Motor neuron (in vitro differentiated cells): ENCODE measurements at places on chromosomes 2 and 18. TPM values are rescaled to one million over a fixed set of nuclear protein-coding genes. Genes with fewer than 3 reads are reported as not detected.

- no peak for ATAC-seq
Measured at GRCh38 chr18:48195787-48196186, 213.4 kb downstream of the ZBTB7C start.

- ATAC-seq = no peak
Measured at GRCh38 chr2:171706152-171706803, 19.0 kb downstream of the DYNC1I2 start.

- no peak for ATAC-seq
Measured at GRCh38 chr2:210376694-210377093, 61.7 kb upstream of the MYL1 start.

DNA sequence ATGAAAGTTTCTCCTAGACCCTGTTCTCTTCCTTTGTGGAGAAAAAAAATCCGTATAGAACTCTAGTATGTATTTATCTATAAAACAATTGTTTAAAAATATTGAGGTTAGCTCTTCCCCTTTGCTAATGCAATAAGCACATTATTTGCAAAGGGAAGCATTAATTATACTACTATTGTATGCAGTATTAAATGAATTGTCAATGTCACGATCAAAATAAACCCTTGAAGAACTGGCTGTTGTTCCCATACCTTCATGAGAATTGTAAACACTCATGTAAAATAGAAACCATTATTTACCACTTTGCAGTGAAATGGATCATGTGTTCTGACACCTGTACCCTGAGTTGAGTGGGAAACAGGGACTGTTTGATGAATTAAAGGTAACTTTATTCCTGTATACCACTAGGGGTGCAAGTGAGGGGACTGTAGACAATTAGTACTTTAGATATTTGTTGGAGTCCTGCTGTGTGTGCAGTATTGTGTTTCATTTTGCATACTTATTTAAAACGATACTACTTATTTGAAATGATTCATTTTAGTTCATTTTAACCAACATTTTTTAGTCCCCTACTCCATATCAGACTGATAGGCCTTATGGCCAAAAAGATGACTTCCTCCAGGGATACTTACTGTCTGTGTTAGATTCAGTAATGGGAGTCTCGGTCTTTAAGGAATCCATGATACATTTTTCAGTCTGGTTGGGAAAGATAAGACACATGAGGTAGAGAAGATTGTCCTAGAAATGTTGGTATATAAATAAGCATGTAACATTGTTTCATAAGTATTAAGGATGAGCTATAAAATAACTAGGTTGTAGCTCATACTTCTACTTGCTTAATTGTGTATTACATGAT is 7.9 kb downstream of the PKP4 start:
- ATAC-seq = no peak

DNA sequence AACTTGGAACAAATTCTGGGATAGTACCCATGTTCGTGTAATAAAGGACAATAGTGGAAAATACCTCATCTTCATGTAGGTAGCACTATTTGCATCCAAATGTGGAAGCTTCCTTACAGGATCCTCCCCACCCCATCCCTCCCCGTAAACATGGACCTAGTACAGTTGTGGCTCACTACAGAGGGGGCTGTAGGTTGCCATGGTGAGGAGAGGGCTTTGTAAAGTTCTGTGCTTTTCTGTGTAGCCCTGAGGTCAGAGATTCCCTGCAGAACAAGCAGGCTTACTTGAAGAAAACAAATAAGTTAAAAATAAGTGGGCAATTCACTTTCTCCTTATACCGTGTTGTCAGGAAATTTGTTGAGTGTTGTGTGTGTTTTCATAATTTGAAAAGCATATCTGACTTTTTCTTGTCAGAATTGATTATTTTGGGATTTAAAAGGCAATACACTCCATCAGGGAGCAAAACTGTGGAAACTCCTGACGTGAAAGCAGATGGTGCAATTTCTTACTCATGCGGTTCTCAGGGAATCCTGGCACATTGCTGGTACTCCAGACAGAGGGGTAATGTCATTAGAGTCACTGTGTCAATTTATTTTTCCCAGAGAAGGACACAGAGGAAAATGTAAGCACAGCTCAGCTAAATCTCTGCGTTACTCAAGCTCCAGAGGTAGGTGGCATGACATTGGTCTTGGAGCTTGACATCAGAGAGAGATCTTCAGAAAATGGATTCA is 174.2 kb upstream of the LHCGR start:
- ATAC-seq = peak; percentile 48

DNA sequence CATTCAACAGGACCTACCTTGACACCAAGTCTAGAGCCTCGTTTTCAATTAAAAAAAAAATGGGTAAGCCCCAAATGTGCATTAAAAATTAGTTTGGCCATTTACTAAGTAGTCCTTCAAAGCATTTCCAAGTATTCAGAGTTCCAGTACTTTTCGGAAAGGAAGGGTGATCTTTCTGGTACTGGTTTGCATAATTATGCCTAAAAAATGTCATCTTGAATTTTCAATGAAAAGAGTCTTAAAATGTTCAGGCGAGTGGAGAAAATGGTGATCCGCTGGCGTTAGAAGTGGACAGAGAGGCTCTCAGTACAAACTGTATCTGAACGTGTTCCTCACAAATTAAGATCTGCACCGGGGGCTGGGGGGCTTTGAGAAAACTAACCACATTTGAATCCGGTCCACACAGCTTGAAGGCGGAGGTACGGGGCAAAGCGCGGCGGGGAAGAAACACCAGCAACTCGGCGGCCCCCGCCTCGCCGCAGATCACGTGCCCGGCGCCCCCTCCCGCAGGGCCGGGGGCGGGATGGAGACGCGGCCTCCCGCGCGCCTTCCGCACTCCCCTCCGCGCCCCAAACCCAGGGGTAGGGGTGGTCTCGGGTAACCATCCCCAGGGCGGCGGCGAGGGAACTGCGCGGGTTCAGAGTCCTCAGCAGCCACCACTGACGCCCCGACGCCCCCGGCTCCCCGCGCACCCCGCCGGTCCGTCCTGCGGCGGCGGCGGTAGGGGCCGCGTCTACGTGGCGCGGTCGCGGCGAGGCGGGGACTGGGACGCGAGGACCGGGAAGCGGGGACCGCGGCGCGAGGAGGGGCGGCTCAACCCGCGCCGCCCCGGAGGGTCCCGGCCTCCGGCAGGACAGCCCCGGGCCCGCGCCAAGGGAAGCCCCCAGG is 564 bp downstream of the LPIN2 start:
- ATAC-seq = peak; percentile 54

DNA sequence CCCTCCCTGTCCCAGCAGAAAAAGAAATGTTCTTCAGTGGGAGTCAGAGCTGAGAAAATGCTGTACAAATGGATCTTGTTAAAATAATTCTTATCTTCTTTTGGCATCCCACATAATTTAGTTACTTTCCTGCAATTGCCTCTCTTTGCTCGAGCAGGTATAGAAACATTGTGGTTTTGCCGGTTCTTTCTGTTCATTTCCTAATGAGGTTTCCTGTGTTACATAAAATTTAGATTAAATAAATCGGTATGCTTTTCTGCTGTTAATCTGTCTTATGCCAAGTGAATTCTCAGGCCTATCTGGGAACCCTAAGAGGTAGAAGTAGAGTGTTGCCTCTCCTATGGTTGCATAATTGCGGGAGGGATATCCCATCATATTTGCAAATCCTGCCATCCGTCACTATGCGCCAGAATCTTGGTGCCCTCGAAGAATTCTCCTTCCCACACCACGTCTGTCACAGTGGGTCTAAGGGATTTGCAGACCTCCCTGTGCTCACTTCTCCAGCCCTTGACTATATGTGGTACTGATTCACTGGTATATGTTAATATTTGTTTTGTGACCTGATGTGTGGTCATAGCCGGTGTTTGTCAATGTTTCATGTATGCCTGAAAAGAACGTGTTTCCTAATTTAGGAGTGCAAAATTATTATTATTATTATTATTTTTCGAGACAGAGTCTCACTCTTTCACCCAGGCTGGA is 12.2 kb upstream of the HDAC4 start:
- ATAC-seq = no peak

DNA sequence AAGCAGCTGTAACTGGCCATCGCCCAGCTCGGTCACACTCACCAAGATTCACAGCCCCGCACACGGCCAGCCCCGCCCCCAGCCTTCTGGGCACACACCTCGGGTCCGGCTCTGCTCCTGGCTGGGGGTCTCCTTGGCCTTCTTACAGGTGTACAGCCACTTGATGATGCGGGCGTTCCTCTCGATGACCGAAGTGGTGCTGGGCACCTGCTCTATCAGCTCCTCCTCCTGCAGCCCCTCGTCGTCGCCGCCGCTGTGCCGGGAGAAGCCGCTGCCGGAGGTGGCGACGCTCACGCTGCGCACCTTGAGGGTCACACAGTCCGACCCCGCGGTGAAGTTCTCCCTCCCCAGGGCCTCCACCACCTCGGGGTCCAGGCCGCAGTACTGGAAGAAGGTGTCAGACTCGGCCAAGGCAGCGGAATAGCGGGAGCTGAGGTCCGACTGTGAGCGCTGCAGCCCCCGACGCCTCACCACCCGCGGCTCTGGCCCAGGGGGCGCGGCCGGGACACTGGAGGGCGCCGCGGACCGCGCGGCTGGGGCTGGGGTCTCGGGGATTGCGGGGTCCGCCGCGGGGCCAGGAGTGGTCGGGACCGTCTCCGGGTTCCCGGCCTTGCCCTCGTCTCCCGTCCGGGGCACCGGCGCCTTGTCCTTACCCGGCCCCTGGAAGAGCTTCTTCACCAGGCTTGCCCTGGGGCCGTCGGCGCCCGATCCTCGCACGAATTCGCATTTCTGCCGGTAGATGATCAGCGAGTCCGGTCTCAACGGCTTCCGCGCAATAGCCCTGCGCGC is 769 bp downstream of the FAM110C start:
- ATAC-seq = no peak

Gene IL1B
- total RNA-seq = 0.66 and 1.2 TPM in 2 replicates

Gene LAPTM4A
- total RNA-seq = 180 and 190 TPM in 2 replicates

Gene UGT1A3
- total RNA-seq = 0.09 TPM in 1 of 2 replicates, not detected in the other
